ENCODE measurements at places on chromosomes 12 and 14.

DNA sequence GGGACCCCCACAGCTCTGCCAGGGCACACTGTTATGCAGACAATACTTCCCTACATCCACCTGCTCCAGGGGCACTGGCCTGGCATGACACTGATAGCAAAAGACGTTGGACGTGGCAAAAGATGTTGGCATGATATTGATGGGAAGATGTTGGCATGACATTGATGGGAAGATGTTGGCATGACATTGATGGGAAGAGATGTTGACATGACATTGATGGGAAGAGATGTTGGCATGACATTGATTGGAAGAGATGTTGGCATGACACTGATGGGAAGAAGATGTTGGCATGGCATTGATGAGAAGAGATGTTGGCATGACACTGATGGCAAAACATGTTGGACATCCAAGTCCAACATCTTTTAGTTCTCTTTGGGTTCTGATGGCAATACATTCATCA lies 11.4 kb upstream of the DEGS2 start:
- DNase-seq = no peak

GRCh38 chr12:131124487-131125280 lies 171.0 kb downstream of the ADGRD1 start:
- no peak for DNase-seq

DNA sequence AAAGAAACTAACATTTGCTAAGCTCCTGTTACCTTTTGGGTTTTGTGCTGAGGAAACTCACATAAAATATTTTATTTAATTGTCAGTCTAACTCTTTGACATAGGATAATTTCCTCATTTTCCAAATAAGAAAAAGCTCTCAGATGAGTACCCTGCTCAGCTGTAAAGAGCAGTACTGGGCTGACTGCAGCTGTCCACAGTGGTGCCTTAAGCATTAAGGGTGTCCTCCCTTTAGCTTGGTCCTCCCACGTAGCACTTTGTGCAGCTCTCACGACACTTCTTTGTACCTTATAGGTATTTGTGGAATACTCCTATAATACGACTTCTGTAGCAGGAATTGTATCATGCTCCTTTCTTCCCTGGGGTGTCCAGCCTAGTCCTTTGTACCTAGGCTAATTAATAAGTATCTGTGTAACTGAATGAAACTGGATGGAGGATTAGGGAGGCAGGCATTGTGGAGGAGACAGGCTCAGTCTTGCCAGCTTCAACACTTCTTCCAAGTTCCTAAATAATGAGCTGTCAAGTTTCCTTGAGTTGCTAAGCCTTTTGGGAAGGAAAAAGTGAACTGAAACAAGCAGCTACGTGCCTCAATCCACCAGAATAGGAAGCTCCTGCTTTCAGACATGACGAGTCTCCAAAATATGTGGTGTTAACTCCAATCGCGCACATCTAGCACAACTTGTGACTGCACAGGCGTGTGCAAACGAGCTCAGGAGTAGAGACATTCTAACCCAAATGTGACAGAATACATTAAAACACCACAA lies 123.0 kb downstream of the SLC38A4 start:
- no peak for DNase-seq

DNA sequence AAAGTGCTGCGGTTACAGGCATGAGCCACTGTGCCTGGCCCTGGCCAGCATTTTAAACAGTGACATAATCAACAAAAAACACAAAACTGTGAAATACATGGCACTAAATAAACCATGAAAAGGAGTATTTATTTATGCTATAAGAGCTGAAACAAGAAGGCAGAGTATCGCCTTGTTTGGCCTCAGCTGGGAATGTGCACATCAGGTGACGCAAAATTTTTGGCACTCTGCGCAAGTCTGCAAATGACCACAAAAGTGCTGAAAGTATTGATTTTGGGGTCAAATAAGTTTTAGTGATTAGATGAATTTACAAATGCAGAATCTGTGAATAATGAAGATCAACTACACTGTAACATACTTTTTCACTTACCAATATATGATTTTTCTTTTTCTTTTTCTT lies 36.6 kb upstream of the NFKBIA start:
- no peak for DNase-seq

Data from stimulated activated CD8-positive, alpha-beta memory T cell treated with anti-CD3 and anti-CD28 coated beads, Interleukin-7, amount 100 ng/mL, for 4 hours (primary cell).